ENCODE measurements at places on chromosomes 3 and 15.

- H3K27ac ChIP-seq: peak overlapping the region; percentile 49
- H3K27me3 ChIP-seq: no peaks in the 10 kb centered on the region
- DNase-seq: peak; percentile 53
- H3K4me1 ChIP-seq: peaks cover 37% of the 10 kb centered on the region
- no peaks in the 10 kb centered on the region for H3K36me3 ChIP-seq
- H3K4me3 ChIP-seq: no peak overlapping the region
Observed at GRCh38 chr15:95266451-95267061, 1035.2 kb downstream of the MCTP2 start.

DNA sequence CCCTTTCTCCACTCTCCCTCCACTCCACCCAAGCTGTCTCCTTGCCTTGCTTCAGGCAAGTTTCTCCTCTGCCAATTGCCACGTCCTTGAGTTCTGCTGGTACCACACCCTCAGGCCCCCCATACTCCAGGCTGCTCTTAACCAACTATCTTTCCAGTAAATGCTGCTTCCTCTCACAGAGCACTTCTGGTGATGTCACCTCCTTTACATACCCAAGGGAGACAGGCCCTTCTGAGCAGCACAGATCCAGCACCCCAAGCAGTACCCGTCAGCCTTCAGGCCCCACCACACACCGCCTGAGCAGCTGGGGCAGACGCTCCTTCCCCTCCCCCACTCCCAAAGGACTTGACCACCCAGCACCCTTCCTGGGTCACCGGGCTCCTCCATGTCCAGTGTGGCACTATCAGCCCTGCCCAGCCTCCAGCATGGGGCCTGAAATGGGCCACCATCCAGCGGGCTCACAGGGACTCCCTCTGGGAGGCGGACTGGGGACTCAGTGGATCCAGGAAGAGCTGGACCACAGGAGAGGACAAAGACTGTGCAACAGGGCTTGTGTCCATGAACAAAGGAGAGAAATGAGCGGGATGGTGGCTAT lies 50.2 kb downstream of the KLF15 start:
- H3K27me3 ChIP-seq: no peaks in the 10 kb centered on the region
- H3K4me1 ChIP-seq: no peaks in the 10 kb centered on the region
- no peaks in the 10 kb centered on the region for H3K36me3 ChIP-seq
- DNase-seq: no peak

- H3K36me3 ChIP-seq: no peaks in the 10 kb centered on the region
- no peak overlapping the region for H3K27ac ChIP-seq
- H3K27me3 ChIP-seq: no peaks in the 10 kb centered on the region
- no peak for DNase-seq
- H3K4me3 ChIP-seq: no peak overlapping the region
Observed at GRCh38 chr3:190012784-190013183, 107.9 kb downstream of the P3H2 start.

- H3K27me3 ChIP-seq: no peaks in the 10 kb centered on the region
- no peak for DNase-seq
- H3K4me1 ChIP-seq: no peaks in the 10 kb centered on the region
Observed at GRCh38 chr3:56819016-56819809, 17.5 kb upstream of the ARHGEF3 start.

GRCh38 chr15:79572691-79573404 lies 140.7 kb downstream of the MINAR1 start:
- H3K4me3 ChIP-seq: no peak overlapping the region
- no peak for DNase-seq
- no peaks in the 10 kb centered on the region for H3K27me3 ChIP-seq
- no peaks in the 10 kb centered on the region for H3K4me1 ChIP-seq
- H3K27ac ChIP-seq: no peak overlapping the region

- H3K27ac ChIP-seq: peak overlapping the region; percentile 86
- peaks cover 29% of the 10 kb centered on the region for H3K36me3 ChIP-seq
- DNase-seq: no peak
- peaks cover 17% of the 10 kb centered on the region for H3K4me1 ChIP-seq
- H3K27me3 ChIP-seq: no peaks in the 10 kb centered on the region
Observed at GRCh38 chr3:48989126-48989795, 780 bp upstream of the P4HTM start.

- no peaks in the 10 kb centered on the region for H3K36me3 ChIP-seq
- H3K27ac ChIP-seq: no peak overlapping the region
- H3K4me3 ChIP-seq: no peak overlapping the region
- H3K4me1 ChIP-seq: peaks cover 16% of the 10 kb centered on the region
Observed at GRCh38 chr15:39543651-39544050, 37.2 kb upstream of the THBS1 start.

DNA sequence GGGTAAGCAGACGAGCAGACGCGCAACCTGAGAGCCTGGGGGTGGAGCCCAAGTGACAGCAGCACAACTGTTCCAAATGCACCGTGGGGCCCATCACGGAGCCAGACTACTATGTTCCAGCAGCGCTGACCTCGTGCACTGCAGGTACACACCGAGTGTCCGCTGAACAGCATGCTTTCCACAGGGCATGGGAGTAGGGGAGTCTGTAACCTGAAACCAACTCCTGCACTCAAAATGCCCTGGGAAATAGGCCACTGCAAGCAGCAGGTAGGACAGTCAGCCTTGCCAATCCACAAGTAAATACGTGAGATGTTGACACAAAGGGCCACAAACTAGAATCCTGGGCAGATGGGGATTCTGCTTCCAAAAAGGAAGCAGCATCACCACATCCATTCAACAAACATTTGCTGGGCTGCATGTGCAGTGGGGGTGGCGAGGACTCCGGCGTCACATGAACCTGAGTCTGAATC lies 73.9 kb downstream of the TBC1D2B start:
- H3K36me3 ChIP-seq: peaks cover 72% of the 10 kb centered on the region
- no peak for DNase-seq
- H3K4me1 ChIP-seq: peaks cover 58% of the 10 kb centered on the region
- H3K27me3 ChIP-seq: no peaks in the 10 kb centered on the region

- H3K4me3 ChIP-seq: no peak overlapping the region
- no peaks in the 10 kb centered on the region for H3K4me1 ChIP-seq
- H3K27ac ChIP-seq: no peak overlapping the region
- DNase-seq: no peak
Observed at GRCh38 chr15:38670128-38671005, 105.8 kb upstream of the RASGRP1 start.

- no peak for DNase-seq
- no peaks in the 10 kb centered on the region for H3K27me3 ChIP-seq
- no peak overlapping the region for H3K4me3 ChIP-seq
- H3K27ac ChIP-seq: no peak overlapping the region
Observed at GRCh38 chr3:141354517-141354916, 13.8 kb upstream of the ZBTB38 start.

DNA sequence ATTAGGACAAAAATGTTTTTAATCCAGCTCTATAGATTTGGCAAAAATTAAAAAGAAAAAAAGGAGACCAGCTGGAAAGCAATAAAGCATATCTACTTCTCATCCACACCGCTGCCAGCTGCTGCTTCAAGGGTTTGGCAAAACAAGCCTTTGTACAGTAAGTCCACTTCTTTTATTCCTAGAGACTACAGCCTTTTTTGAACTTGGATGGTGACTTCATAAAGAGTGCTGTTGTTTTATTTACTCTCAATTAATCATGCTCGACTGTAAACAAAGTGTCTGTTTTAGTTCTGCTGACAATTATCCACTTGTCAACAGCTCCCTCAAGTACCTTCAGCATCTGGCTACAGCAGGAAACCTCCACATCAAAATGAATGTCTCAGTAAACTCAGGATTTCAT lies 12.3 kb upstream of the FOXB1 start:
- DNase-seq: no peak
- H3K4me3 ChIP-seq: no peak overlapping the region
- H3K27me3 ChIP-seq: peaks cover 86% of the 10 kb centered on the region
- H3K27ac ChIP-seq: no peak overlapping the region

GRCh38 chr15:62781081-62781497 lies 261.5 kb upstream of the TPM1 start:
- no peaks in the 10 kb centered on the region for H3K36me3 ChIP-seq
- no peak for DNase-seq
- no peak overlapping the region for H3K4me3 ChIP-seq

DNA sequence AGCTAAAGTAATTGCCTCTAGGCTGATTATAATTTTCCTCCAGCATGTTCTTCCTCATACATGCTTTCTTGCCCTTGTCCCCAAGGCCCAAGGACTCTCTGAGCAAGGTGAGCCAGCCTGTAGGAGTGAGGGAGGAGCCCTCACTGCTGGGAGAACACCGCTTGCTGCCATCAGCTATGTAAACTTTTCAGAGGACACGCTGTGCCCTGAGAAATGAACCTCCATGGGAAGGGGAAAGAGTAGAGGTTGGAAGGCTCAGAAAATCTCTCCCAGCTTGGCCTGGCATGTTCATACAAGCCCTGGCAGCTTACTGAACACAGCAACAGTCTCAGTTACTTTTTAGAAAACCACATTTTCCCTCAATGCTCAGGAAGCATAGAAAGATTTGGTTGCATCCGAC lies 103.0 kb upstream of the SLC24A5 start:
- no peaks in the 10 kb centered on the region for H3K27me3 ChIP-seq
- H3K36me3 ChIP-seq: no peaks in the 10 kb centered on the region
- no peak overlapping the region for H3K4me3 ChIP-seq
- no peak overlapping the region for H3K27ac ChIP-seq
- H3K4me1 ChIP-seq: no peaks in the 10 kb centered on the region
- no peak for DNase-seq

DNA sequence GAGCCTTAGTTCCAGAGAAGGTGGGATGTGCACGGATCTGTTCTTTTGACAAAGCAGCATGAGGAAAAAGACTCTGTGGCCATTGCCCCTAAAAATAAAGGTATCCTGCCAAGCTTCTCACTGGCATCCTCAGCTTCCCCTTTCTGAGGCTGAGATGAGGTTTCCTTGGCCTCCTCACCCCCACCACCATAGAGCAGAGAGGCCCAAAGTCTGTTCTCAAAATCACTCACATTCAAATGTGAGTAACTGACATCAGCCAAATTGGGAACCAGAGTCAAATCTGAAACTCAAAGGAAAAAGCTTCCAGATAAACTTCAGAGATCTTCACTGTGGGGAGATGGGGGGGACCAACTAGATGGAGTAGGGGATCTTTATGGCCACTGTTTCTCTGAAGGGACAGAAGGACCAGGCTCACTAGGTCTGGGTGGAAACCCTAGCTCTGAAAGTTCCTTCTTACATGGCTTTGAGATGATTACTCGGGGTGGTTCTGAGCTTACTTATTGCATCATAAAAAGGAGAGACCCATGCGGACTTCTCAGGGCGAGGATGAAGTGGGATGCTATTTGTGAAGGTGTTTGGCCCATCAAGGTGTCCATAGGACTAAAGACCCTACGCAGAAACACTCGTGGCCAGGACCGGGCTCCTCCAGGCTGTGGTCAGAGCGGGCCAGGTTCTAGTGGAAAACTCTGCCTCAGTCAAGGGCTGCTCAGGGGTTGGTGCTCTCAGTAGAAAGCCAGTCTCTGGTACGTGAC lies 61.5 kb upstream of the MEF2A start:
- no peak overlapping the region for H3K27ac ChIP-seq
- H3K4me3 ChIP-seq: no peak overlapping the region
- H3K36me3 ChIP-seq: no peaks in the 10 kb centered on the region
- H3K27me3 ChIP-seq: no peaks in the 10 kb centered on the region
- no peaks in the 10 kb centered on the region for H3K4me1 ChIP-seq

DNA sequence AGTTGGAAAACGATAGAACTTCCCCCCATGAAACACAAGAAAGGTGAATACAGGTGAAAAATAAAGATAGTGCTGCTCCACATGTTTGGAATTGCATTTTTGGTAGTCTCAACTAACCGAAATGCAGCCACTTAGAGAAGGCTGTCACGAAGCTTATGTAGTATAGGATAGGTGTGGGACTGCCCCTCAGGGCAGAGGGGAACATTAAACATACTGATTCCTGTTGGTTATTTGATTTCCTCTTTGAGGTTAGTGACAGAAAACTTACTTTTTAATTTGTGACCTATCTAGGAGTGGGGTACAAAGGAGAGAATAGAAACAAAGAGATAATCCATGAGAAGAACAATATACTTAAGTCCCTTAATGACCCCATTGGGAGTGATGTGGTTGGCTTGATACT lies 85.8 kb upstream of the SATB1 start:
- H3K27me3 ChIP-seq: no peaks in the 10 kb centered on the region
- no peaks in the 10 kb centered on the region for H3K36me3 ChIP-seq
- no peak overlapping the region for H3K27ac ChIP-seq
- no peak for DNase-seq

- H3K27me3 ChIP-seq: no peaks in the 10 kb centered on the region
- no peak for DNase-seq
- no peak overlapping the region for H3K27ac ChIP-seq
- peaks cover 6% of the 10 kb centered on the region for H3K4me1 ChIP-seq
- H3K36me3 ChIP-seq: no peaks in the 10 kb centered on the region
- no peak overlapping the region for H3K4me3 ChIP-seq
Observed at GRCh38 chr3:72248389-72248761, 463.4 kb upstream of the PROK2 start.

- H3K4me1 ChIP-seq: no peaks in the 10 kb centered on the region
- no peak for DNase-seq
- H3K4me3 ChIP-seq: no peak overlapping the region
- H3K36me3 ChIP-seq: peaks cover 7% of the 10 kb centered on the region
- H3K27ac ChIP-seq: no peak overlapping the region
Observed at GRCh38 chr15:67341539-67341938, 87.0 kb downstream of the IQCH start.

DNA sequence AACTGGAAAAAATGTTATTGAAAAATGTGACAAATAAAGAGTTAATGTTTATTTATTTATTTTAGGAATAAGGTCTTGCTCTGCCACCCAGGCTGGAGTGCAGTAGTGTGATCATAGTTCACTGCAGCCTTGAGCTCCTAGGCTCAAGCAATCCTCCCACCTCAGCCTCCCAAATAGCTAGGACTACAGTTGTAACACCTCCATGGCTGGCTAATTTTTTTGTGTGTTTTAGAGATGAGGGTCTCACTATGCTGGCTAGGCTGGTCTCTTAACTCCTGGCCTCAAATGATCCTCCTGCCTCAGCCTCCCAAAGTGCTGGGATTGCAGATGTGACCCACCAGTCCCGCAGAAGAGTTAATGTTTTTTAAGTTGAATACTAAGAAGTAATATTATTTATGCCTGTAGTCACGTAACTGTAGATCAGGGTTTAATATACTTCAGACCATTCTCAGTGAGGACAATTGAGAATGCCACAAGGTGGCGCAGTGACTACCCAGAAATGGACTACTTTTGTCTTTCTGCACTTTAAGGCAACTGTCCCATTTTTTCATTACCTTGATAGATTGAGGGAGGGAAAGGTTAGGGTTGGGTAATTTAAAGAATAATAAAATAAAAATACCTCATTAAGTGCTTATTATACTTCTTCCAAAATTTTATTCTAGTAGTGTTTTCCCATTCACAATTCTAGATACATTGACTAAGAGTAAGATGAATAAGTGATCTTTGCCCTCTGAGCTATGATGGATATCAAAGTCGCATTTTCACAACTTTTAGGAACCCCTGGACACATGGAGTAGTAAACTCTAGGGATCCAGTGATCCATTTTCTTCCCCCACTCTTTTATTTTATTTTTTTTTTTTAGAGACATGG lies 6.0 kb downstream of the MUC13 start:
- no peaks in the 10 kb centered on the region for H3K36me3 ChIP-seq
- H3K4me1 ChIP-seq: no peaks in the 10 kb centered on the region
- DNase-seq: peak; percentile 50
- H3K27me3 ChIP-seq: no peaks in the 10 kb centered on the region
- no peak overlapping the region for H3K27ac ChIP-seq
